Peyer's patch (tissue), 4 donors: ENCODE measurements at places on chromosomes 7 and 10. TPM values are rescaled to one million over a fixed set of nuclear protein-coding genes. Genes with fewer than 3 reads are reported as not detected.

Gene TMEM178B
- 0.13 TPM for total RNA-seq

Gene PKD1L1
- total RNA-seq = 0.47 TPM

Gene KCNMA1
- total RNA-seq = 19.8 TPM

Gene CARD11
- total RNA-seq = 53.6 TPM

Gene EPO
- not detected for total RNA-seq

Gene C10orf71
- not detected for total RNA-seq

GRCh38 chr10:132975831-132976682, 33.7 kb upstream of the CFAP46 start:
- H3K27me3 ChIP-seq = no peaks in the 10 kb centered on the region
- no peak for DNase-seq
- no peaks in the 10 kb centered on the region for H3K36me3 ChIP-seq
- no peak overlapping the region for H3K4me3 ChIP-seq
- no peak overlapping the region for H3K27ac ChIP-seq
- no peaks in the 10 kb centered on the region for H3K4me1 ChIP-seq

DNA sequence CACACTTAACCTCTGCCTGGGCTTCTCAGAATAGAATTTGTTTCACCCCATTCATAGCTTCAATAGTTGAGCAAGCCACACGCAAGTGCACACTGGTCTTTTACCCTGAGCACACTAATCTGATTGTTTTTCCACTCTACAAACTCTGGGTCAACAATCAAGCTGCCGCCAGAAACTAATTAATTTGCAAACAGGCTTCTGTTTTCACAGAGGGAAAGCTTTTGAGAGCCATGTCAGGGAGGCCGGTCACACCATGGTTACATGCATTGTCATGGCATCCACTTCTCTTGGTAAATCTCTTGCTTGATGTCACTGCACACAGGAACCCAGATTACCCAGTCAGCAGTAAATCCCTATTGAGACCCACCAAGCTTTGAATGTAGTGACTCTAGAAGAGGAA, 154.2 kb downstream of the SEMA3A start:
- no peaks in the 10 kb centered on the region for H3K27me3 ChIP-seq
- no peak overlapping the region for H3K4me3 ChIP-seq
- no peaks in the 10 kb centered on the region for H3K36me3 ChIP-seq
- H3K27ac ChIP-seq = no peak overlapping the region

DNA sequence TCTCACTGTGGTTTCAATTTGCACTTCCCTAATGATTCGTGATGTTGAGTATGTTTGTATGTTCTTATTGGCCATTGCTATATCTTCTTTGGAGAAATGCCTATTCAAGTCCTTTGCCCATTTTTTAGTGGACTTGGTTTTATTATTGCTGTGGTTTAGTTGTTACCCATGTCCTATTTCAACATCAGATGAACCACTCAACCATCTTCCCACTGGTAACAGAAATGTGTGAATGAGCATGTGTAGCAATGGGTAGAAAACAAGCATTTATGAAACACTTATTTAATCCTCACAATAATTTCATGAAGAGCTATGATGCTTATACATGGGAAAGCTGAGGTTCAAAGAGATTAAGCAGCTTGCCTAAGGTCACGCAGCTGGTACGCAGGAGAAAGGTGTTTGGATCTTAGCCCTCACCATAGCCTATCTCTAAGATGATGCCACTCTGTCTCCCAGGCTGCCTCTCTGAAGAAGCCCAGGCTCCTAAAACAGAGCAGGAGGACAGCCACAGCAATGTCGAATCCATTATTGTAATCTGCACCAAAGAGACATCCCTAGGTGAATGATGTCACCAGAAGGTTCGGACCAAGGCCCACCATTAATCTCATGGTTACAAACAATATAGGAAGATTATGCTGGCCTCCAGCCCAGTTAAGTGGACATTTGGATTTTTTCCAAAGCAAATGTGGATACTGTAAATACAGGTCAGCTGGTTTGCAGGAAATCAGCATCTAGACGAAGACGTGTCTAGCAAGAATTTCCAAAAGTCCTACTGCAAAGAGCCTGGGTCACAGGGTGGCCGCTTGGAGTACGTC, 447.6 kb upstream of the ZMIZ1 start:
- H3K4me3 ChIP-seq = no peak overlapping the region
- H3K27ac ChIP-seq = no peak overlapping the region
- H3K4me1 ChIP-seq = no peaks in the 10 kb centered on the region
- H3K27me3 ChIP-seq = no peaks in the 10 kb centered on the region
- no peak for DNase-seq
- no peaks in the 10 kb centered on the region for H3K36me3 ChIP-seq

DNA sequence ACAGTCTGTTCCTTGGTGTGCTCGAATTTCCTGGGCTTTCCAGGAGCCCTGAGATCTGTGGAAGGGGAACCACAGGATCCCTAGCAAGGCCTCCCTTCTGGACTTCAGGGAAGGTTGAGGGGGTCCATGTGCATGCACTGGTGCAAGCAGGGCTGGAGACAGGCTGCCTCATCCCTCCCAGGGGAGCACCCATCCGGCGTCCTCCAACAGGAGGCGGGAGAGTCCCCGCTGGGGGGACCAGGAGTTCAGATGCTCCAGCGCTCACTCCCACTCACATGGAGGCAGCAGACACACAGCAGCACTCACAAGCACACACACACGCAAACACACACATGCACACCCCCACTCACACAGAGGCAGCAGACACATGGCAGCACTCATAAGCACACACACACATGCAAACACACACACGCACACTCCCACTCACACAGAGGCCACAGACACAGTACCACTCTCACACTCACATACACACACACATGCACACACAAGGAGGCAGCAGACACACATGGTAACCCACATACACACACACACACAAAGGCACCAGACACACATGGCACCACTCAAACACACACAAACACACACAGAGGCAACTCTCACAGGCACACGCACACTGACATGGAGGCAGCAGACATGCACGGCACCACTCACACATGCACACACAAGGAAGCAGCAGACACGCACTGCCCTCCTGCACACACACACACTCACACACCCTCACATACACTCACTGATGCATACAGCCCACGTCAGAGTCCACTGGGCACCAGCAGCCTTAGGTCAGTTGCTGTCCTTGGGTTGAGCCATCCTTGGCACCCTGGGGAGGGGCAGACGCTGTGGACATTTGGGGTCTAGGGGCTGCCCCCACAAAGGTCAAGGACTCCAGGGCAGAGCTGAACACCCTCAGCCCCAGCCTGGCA, 247.0 kb upstream of the PPP2R2D start:
- H3K27me3 ChIP-seq = no peaks in the 10 kb centered on the region
- no peaks in the 10 kb centered on the region for H3K36me3 ChIP-seq
- no peaks in the 10 kb centered on the region for H3K4me1 ChIP-seq
- no peak overlapping the region for H3K27ac ChIP-seq
- no peak overlapping the region for H3K4me3 ChIP-seq

- H3K4me3 ChIP-seq = no peak overlapping the region
- no peaks in the 10 kb centered on the region for H3K27me3 ChIP-seq
- H3K27ac ChIP-seq = no peak overlapping the region
- H3K36me3 ChIP-seq = no peaks in the 10 kb centered on the region
- DNase-seq = no peak
Observed at GRCh38 chr7:21086688-21087087, 300.0 kb upstream of the SP8 start.

DNA sequence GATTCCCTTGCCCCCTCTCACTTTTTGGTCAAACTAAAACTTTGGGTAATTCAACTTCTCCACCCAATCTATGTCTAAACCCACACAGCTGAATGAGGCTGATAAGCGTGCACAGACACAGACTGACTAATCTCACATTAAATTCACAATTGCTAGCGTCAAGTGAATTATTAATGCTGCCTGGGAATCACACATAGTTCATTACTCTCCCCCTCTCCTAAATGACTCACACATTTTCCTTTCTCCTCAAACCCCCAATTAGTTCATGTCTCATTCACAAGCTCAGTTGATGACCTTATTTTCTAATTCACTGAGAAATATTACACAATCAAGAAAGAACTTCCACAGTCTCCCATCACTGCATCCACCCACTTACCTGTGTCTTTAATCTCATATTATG, 14.5 kb downstream of the KLF14 start:
- DNase-seq = no peak
- no peaks in the 10 kb centered on the region for H3K27me3 ChIP-seq
- H3K4me3 ChIP-seq = no peak overlapping the region
- H3K27ac ChIP-seq = no peak overlapping the region

- no peak overlapping the region for H3K4me3 ChIP-seq
- no peaks in the 10 kb centered on the region for H3K4me1 ChIP-seq
- no peaks in the 10 kb centered on the region for H3K36me3 ChIP-seq
- H3K27ac ChIP-seq = no peak overlapping the region
- H3K27me3 ChIP-seq = no peaks in the 10 kb centered on the region
Observed at GRCh38 chr7:123993996-123994395, 38.9 kb downstream of the TMEM229A start.
